ENCODE measurements at places on chromosomes 2 and 18.

GRCh38 chr2:36561237-36561944, 36.6 kb downstream of the FEZ2 start:
- peak; percentile 98 for DNase-seq

- DNase-seq: no peak
Measured at GRCh38 chr2:132642415-132642814, 27.6 kb downstream of the LYPD1 start.

DNA sequence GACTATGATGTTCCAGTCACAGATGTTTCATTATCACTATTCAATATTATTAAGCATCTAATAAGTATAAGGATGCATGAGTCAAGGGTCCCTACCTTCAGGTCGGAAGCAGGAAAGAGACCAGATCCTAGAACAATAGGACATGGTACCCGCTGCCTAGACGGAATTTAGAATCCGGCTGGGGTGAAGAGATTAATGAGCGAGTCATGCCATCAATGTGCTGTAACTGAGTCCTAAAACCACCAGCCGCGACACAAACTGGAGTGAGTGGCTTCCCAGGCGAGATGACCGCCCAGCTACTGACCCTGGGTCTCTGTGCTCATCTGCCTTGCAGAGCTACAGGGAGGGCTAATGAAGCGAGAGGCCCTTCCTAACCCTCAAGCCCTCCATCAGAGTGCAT, 73.6 kb downstream of the DNMT3A start:
- DNase-seq: no peak

GRCh38 chr2:109375131-109375561, 238.6 kb downstream of the SEPTIN10 start:
- no peak for DNase-seq

DNA sequence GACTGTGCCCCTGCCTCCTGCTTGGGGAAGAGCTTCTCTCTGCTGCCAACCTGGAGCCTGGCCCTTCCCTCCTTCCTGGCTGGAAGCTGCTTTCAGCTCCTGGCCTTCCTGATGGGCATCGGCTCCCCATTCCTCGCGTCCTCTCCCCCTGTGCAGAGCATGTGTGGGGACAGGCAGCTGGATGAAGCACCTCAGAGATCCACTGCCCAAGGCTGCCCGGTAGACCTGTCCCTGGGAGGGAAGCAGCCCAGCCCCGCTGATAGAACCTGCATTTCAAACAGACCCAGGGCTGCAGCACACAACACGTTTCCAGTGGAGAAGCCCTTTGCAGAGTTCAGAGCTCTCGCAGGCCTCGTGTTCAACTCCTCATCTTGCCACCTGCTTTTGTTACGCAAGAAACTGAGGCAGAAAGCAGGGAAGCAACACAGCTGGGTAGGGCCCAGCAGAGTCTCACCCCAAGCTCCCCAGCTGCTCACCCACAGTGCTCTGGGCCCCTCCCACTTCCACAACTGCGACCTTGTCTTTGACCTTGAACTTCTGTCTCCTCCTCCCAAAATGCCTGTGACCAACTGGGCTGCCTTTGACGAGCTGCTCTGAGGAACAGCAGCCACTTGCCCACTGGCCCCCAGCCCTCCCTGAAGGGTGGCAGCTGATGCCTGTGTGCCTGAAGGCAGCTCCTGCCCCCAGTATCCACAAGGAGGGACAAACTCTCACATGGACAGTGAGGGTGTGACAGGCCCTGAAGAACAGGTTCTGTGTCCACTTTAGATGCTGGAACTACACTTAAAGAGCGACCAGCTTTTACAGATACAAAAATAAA, 65.5 kb downstream of the PARD6G start:
- DNase-seq: no peak

GRCh38 chr2:45759310-45759851, 107.9 kb downstream of the PRKCE start:
- DNase-seq: peak; percentile 79

DNA sequence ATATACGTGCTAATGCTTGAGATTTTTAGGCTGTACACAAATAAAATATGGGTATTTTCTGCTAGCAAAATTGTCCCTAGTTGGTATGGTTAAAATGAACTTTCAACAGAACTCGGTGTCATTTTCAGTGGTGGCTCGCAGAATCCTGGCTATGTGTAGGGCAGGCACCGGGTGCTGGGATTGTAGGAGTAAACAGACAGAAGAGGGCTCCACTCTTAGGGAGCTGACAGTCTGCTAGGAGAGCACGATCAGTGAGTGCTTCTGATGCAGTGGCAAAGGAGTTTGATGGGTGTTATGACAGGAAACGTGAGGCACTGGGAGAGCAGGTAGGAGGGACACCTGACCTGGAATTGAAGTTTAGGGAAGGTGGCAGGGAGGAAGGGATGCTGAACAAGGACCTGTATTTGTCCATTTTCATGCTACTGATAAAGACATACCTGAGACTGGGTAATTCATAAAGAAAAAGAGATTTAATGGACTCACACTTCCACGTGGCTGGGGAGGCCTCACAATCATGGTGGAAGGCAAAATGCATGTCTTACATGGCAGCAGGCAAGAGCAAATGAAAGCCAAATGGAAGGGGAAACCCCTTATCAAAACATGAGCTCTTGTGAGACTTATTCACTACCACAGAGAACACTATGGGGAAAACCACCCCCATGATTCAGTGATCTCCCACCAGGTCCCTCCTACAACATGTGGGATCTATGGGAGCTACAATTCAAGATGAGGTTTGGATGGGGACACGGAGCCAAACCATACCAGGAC, 105.4 kb upstream of the LCLAT1 start:
- DNase-seq: no peak

DNA sequence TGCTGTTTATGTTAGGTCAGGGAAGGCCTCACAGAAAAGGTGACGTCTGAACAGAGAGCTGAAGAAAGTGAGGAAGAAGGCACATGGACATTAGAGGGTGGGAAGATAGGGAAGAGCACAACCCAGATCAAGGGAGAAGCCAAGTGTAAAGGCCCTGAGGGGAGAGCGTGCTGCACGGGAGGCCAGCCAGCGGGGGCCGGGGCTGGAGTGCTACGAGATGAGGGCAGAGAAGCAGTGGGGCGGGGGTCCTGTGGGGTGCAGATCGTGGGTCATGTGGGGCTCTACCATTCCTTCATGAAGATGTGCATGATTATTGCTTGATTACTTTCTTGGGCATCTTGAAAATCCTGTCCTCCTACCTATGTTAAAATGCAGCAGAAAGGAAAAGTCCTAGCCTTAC, 50.8 kb downstream of the PROC start:
- no peak for DNase-seq

DNA sequence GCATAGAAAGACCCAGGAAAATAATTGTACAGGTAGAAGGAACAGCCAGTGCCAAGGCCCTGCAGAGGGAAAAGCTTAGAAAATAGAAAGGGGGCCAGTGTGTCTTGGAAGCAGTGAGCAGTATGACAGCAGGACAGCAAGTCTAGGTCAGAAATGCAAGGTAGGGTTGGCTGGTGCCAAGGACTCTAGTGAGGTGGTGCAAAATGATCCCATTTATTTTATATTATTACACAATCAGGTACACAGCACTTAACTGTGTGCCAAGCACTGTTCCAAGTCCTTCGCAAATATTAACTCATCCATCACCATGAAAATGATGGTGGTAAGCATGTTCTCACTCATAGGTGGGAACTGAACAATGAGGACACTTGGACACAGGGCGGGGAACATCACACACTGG, 100.0 kb downstream of the AQP4 start:
- DNase-seq: no peak

- DNase-seq: no peak
Measured at GRCh38 chr2:43977677-43978375, 18.0 kb downstream of the LRPPRC start.

DNA sequence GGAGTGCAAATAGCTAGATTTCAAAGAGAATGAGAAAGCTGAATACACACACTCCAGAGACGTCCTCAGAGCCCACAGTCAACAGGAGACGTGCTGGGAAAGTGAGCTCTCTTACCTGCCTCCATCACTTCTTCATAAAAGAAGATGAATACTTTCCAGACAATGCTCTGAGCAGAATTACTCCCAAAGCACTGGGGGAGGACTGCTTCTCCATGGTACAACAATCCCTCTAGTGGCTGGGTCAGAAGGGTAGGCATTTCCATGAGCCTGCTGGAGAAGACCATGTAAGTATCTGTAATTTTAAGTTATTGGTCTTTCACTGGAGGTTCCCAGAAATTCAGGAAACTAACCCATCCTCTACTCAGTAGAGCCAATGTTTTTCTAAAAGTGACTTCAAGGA, 190.3 kb downstream of the RBM43 start:
- peak; percentile 58 for DNase-seq

DNA sequence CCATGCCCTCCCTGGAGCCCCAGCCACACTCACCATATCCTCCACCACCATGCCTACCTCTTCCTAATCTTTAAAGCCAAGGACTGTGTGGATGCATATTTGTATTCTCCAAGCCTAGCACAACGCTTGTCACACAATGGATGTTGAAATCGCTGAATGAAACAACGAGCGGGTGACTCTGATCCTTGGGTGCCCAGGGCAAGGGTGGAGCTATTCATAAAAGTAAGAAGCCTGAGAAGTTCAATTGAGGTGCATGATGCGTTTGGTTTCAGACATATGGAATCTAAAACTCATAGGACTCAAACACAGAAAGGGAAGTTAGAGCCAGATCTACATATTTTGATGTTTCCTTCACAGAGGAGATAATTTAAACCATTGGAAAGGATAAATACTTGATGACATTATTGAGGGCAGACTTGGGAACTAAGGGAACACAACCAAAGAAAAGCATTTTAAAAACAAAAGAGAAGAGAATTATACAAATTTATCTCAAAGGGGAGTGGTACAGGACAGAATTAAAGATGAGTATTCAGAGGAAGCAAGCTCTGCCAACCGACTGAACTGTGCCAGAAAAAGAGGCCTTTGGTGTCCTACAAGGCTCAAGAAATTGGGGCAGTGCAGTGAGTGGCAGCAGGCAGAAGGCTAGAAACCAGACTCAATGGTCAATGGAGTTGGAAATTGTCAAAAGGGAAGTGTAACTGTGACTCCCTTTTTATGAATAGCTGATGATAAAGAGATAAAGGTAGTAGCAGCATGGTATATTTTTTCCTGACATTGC, 200.6 kb upstream of the NCKAP5 start:
- DNase-seq: no peak

DNA sequence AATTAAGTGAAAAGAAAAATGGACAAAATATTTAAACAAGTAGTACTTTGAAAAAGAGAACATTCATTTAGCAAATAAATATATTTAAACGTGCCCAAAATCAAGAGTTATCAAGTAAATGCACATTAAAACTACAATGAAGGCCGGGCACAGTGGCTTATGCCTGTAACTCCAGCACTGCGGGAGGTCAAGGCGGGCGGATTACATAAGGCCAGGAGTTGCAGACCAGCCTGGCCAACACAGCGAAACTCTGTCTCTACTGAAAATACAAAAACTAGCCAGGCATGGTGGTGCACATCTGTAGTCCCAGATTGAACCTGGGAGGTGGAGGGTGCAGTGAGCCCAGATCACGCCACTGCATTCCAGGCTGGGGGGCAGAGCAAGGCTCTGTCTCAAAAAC, 9.8 kb downstream of the STAM2 start:
- DNase-seq: no peak

DNA sequence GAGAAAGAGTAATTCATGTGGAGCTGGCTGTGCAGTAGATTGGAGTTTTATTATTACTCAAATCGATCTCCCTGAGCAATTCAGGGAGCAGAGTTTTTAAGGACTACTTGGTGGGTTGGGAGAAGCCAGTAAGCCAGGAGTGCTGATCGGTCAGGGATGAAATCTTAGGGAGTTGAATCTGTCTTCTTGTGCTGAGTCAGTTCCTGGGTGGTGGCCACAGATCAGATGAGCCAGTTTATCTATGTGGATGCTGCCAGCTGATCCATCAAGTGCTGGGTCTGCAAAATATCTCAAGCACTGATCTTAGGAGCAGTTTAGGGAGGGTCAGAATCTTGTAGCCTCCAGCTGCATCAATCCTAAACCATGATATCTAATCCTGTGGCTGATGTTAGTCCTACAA, 17.0 kb upstream of the UGT1A8 start:
- DNase-seq: no peak

DNA sequence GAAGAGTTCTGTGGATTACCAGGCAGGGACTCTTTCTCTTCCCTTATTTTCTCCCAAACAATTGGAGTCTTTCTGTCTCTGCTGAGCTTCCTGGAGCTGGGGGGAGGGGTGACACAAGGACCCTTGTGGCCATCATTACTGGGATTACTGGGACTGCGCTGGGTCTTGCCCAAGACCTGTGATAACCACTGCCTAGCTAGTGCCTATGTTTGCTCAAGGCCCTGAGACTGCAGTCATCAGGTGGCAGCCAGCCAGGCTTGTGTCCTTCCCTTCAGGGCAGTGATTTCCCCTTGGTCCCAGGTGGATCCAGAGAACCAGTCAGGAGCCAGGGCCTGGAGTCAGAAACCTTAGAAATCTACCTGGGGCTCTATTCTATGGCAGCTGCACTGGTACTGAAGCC, 355.6 kb downstream of the PARD3B start:
- DNase-seq: no peak

DNA sequence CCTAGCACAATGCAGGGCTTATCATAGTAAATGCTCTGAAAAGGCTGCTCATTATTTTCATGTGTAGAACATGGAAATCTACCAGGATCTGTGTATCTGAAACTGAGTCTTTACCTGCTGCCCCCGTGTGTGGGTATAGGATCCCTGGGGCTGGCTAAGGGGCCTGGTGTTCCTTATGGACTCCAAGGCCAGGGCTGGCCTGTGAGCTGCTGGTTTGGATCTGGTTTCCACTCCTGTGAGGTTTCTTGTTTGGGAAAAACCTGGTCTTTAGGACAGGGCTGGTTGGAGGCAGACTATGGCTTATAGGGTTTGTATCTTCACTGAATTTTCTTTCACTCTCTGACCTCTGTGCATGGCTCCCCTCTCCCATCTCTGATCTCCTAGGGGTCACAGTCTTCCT, 80.8 kb downstream of the DYSF start:
- no peak for DNase-seq

DNA sequence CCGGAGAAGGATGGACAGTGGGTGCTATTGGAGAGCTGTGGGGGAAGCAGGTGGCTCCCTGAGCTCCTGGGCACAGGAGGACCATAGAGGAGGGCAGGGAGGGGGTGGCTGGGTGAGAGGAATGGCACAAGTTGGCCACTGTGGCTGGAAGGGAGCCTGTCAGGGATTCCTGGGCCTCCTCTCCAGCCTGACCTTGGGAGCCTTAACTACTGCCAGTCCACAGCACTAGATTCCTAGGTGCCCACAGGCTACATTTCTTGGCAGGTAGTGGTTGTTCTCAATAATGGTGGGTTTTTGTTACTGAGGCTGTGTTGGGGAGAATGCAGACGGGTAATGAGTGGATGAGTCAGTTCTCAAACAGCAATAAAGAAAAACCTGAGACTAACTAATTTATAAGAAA, 26.0 kb downstream of the EFHD1 start:
- no peak for DNase-seq

GRCh38 chr2:240628808-240629618, 3.7 kb downstream of the GPR35 start:
- DNase-seq: no peak

GRCh38 chr2:50018921-50019320, 864.6 kb upstream of the FSHR start:
- no peak for DNase-seq

GRCh38 chr2:164873210-164873908, 31.7 kb upstream of the COBLL1 start:
- no peak for DNase-seq

All from ELR (cell line).